NCI-H446 (cell line): ENCODE measurements at places on chromosomes 5 and 9.

- no peak for DNase-seq
These were observed 177.3 kb downstream of the RAB3C start for GRCh38 chr5:58760222-58760621.

GRCh38 chr5:177005619-177006264 lies 837 bp downstream of the UIMC1 start:
- DNase-seq, result peak; percentile 10

- no peak for DNase-seq
These were observed 132.2 kb downstream of the ARHGAP26 start for GRCh38 chr5:142902186-142902965.

- DNase-seq, result no peak
These were observed 88.3 kb downstream of the CTNND2 start for GRCh38 chr5:11815916-11816315.

DNA sequence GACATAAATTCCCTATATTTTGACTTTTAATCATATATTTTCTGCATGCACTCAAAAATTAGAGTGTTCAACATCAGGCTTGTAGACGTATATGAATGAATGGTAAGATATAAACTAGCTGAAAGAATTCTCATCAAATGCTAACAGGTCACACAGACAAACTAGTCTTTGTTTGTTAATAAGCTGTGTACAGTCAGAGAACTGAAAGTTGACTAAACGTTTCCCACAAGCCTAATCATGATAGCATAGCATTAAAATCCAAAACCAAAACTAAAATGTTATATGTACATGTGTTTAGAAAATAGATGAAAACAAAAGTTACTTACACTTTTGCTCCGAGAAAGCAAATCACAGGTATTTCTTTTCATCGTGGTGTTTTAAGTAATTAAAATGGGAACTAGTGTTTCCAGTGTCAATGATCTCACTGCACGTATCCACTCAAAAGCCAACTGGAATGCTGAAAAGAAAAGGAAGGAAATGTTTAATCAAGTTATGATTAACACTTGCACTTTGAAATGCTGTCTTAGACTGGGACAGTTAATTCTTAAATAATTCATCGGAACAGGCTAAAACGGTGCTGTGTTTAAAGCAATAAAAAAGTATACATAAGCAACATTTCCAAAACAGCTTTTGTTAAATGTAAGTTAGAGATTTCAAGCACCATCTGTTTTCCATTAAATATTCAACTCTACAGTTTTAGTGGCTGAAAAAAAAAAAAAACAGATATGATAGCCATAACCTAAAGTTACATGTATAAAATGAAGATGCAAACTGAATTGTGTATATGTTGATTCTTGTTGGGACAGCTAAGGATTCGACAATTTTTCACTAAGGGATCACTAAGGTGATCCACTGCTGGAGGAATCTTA lies 291.9 kb upstream of the PDE4D start:
- DNase-seq, result no peak

DNA sequence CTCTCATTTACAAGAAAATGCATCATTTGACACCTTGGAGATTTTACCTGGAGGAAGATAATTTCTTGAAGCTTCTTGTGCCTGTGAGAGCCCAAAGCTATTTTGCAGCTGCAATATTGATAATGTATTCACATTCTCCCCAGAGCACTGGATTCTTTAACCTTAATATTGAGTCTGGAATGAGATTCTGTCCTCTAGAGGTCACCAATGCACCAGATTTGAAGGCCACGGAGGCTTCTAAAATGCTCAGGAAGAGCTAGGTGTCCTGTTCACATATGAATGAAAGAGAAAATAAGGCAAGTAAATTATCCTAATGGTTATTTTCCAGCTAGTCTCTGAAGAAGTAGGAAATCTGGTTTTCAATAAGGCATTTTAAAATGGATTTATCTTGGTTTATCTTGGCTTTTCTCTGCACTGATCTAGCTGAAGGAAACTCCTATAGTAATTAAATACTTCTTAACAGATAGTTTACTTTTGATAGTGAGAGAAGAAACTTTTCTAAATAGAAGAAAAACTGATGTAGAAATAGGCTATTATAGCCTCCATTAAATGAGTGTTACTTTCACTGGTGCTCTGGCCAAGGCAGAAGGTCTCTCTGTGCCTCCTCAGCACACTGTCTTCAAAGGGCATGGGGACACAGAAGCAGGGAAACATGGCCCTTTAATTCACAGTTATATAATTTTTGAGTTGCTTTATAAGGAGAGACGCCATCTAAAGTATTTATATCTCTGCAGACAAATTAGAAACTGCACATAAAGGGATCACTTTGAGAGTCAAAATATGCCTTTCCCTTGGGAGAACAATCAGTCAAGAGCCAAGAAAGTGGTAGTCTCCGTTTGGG lies 297.0 kb upstream of the ACTBL2 start:
- peak; percentile 56 for DNase-seq
